ENCODE measurements at places on chromosomes 2 and 18.

DNA sequence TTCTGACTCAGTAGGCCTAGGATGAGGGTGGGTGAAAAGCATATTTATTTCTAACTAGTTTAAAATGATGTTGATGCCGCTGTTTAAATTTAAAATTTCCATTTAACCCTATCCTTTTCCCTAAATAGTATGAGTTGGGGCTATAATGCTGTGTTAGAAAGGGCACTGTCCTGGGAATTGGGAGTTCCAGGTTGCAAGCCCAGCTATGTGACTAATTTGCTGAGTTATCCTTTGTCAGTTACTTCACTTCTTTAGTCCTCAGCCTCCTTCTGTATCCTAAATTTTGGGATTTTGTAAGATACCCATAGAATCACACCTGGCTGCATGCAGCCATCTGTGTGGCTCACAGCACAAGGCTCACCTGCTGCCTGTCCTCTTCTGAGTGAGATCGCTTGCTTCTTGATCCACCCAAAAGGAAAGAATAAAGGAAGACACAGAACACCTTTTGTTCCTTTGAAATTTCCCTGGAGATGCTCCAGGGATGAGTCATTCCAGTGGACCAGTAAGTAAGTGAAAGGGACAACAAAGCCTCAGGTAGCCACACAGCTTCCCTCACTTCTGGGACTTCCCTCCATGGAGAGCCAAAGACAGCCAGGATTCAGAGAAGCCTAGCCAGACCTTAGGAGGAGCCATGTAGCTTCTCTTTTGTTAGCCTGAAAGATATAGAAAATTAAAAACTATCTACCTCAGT, 97.2 kb downstream of the DTNA start:
- DNase-seq = no peak

GRCh38 chr2:135775420-135775819, 33.8 kb downstream of the UBXN4 start:
- no peak for DNase-seq

- no peak for DNase-seq
Measured at GRCh38 chr18:11147371-11147951, 1.9 kb downstream of the PIEZO2 start.

DNA sequence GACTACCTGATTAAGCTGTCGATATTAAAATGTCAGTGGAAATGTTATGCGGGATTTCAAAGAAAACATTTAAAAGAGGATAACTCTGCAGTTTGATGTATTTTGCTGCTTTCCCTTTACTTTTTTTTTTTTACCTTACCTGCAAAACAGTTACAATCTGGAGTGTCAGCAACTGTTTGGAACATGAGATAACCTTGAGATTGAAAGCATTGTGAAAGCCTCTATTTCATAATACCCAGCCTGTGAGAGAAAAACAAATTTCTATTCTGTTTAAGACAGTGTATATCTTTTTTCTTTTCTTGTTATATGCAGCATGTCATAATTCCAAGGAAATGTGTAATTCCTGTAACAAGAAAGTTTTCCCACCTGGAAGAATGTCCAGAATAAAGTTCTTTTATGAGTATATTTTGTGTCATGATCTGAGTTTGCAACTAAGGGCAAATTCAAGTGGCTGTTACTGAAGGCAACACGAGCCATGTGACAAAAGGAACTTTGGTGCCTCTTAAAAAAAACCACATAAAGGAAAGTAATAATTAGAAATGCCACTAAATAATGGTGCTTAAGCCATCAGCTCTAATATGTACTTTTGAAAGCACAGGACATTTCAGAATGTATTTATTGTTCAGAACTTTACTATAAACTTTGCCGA, 297.0 kb upstream of the DSEL start:
- DNase-seq = no peak

GRCh38 chr18:44945888-44946401, 265.3 kb downstream of the SETBP1 start:
- no peak for DNase-seq

DNA sequence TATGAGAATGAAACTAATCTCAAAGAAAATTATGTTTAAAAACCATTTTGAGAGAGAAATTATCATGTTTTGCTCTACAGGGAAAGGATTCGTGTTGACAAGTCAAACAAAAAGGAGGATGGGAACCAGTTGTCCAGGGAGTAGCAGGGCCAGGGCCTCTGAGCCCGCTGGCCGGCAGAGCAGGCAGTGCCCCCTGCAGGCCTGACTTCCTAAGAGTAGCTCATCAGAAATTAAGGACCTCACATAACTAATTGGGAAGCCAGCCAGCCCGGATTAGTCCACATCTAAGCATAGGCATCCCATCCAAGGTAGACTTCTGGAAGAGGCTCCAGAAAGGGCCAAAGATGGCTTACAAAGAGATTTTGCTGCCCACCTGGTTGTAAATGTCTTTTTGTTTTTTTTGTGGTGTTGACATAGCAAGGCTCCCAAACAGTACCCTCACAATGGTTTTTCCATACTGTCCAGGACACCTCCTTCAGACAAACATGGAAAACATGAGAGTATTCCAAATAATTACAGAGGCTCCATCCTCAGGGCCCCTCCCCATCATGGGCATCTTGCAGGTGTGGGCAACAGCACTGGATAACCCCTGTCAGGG, 241.2 kb upstream of the TANK start:
- peak; percentile 28 for DNase-seq

DNA sequence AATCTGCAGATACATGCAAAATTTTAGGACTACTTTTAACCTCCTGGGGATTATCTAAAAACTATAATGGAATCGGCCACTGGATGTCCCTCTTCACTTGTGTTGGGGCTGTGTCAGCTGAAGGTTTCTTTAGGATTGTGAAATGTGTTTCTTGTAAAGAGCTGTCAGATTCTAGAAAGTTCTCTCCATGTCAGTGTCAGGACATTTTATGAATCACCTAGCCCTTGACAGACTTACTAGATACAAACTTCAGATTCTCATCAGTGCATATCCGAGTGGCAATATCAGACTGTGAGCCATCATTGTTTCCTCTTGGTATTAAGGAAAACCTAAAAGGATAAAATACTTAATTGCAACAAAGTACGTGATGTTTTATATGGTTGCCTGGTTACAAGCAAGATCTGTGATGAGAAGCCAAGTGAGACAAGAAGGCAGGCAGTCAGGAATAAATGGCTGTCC, 107.3 kb downstream of the CPS1 start:
- DNase-seq = peak; percentile 20

- no peak for DNase-seq
Measured at GRCh38 chr2:6358985-6359384, 506.7 kb downstream of the CMPK2 start.

DNA sequence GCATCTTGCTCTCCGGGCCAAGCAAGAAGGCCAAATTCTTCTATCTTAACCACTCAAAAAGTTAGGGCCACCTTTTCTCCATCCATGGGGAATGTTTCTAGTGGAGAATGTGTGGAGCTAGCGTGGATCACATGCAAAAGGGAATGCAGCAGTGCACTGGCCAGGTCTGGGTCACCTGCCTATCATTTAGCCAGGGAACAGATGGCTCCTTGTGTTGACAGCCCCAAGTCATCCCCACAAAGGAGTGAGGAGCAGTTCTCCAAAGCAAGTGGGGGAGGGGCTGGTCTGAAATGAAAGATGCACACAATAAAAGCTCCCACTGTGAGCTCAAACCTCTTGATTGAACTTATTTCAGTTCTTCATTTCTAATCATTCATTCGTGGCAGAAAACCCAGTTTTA, 19.1 kb downstream of the EPB41L3 start:
- DNase-seq = no peak

GRCh38 chr2:122843503-122843902, 1088.1 kb downstream of the TSN start:
- DNase-seq = no peak

DNA sequence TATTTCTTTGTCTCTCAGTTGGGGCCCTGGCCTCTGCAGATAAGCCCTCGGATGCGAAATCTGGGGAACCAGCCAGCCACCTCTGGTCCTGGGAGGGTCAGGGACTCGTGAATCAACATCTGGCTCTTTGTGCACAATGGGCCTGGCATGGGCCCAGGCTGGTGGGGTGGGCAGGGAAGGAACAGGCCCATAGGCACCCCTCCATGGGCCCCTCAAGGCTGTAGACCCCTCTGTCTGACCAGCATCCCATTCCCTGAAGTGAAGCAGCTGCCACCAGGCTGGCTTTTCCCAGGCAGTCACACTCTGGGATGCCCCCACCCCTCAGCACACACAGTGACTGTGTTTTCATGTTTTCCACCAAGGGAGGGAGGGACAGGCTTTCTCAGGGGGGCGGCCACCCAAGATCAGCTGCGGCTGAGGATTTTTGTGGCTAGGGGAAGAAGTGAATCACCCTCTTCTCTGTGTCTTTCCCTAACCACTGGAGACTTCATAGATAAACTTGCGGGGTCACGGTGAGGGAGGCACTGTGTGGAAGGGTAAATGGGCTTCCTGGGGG, 166.0 kb downstream of the AGAP1 start:
- DNase-seq = no peak

DNA sequence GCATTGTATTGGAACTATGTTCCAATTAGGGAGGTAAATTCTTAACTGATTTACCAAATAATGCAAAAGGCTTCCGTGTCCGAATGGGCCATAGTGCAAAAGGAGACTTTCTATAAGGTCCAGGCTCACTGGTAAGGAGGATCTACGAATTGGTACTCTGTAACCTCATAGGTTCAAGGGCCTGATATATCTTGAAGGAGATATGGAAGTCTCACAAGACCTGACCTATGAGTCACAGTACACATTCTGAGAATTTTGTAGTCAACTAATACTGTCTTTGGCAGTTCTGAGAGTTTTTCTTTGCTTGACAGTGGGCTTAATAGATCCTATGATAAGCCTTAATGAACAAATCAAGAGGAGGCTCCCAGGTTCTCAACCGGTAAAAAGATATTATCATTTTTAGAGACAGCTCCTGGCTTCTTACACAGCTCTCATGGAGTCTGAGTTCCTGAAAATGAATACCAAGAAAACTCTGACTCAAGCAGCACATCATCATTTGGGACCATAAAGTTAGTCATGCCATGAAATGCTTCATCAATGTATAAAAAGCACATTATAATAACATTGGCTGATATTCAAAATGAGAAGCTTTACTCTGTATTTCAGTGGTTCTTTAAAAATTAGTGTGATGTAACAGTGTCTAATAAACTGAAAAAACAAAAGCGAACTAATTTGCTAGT, 1275.2 kb upstream of the CRIM1 start:
- DNase-seq = no peak

DNA sequence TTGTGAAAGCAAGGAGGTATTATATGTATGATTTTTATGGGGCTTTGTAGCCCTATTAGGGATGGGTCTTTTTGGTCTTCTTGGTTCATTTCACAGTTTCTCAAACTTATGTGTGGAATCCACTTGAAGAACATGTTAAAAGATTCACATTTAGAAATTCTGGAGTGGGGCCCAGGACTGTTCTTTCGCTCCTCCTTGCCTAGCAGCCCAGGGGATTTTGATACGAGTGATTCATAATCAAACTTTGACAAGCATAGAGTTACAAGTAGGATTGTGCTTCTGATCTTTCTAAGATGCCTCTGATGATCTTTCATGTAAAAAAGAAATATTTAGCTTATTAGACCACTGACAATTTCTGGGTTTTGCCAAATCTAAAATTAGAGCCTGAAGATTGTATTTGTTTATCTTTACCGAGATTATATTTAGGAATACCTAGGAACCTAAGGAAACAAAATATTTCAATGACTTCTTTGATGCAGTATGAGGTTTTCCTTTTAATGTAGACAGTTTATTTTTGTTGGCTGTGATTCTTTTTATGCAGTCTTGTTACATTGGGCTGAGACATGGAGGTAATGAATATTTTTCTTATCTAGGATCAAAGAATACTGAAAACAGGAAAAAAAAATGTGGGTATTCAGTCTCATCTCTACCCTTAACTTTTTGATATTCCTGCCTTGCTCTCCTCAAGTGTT, 324.0 kb downstream of the PARD3B start:
- no peak for DNase-seq

GRCh38 chr2:45765007-45765727, 113.7 kb downstream of the PRKCE start:
- peak; percentile 76 for DNase-seq

GRCh38 chr2:172430678-172431077, 3.3 kb downstream of the ITGA6 start:
- no peak for DNase-seq

GRCh38 chr2:33272001-33272400, 204.4 kb upstream of the RASGRP3 start:
- DNase-seq = peak; percentile 7

- no peak for DNase-seq
Measured at GRCh38 chr2:235080101-235080500, 128.3 kb downstream of the SH3BP4 start.

GRCh38 chr18:13376841-13377351, 158.3 kb downstream of the LDLRAD4 start:
- no peak for DNase-seq

GRCh38 chr2:238720232-238720672, 127.6 kb upstream of the TWIST2 start:
- peak; percentile 53 for DNase-seq

GRCh38 chr2:36541891-36542595, 55.9 kb downstream of the FEZ2 start:
- no peak for DNase-seq

GRCh38 chr18:63848159-63848558, 39.3 kb upstream of the SERPINB2 start:
- DNase-seq = peak; percentile 40

DNA sequence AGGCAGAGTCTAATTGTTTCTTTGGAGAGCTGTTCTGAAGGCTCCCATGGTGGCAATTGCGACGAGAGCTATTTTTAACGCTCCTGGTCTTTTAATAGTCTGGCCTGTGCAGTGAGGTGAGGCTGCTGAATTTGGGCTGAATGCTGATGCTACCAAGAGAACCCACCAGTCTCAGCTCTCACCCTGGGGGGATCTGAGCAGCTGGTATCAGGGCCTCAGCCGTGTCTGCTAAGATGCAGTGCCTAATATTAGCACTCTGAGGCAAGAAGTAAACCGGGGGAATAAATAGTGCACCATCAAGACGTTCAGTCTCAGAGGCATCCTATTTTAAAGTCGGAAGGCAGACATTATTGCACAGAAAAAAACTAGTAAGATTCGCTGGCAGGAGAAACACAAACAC, 214.8 kb upstream of the PID1 start:
- DNase-seq = no peak

DNA sequence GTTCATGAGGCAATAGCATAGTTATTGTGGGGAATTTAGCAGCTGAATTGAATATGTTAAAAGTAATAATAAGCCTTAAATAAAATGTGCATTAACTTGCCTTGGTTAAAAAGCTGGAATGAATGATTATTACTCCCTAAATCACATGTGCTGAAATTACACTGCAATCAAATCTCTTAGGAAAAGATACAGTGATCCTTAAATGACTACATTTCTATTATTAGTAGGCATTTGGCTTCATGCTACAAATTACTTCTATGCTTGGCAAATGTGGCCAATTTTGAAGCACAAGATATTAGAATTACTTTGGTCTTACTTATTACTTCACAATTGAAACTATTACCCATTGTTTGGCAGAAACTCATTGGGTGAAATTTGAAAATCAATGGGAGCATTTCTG, 5.4 kb downstream of the RND3 start:
- no peak for DNase-seq

DNA sequence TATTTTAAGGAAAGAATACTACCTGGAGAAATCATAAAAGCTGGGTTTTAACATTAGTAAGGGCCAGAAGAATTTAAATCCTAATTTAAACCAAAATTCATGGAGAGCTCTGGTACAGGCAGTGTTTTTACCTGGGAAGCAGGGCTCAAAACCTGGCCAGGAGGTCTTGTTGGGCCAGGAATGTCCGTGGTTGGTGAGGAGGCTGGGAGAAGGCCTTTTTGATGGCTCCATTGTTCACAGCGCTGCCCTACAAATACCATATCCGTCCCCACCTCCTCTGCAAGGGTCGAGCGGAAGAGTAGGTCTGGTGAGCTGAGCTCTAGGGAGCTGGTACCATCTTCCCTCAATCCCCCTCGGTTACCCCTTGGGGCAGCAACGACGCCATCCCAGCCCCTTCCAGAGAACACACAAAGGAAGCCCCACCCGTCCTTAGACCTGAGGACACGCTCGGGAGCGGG, 10.9 kb upstream of the HOXD1 start:
- DNase-seq = no peak

Measured in KBM-7 (cell line).